Epithelial cell of umbilical artery (primary cell): ENCODE measurements at places on chromosomes 11 and 22. TPM values are rescaled to one million over a fixed set of nuclear protein-coding genes. Genes with fewer than 3 reads are reported as not detected.

Gene KCNE3
- 0.32 and 1.2 TPM in 2 replicates for total RNA-seq

Gene RASL10A
- total RNA-seq, result 0.61 and 2.9 TPM in 2 replicates

Gene SLC5A1
- total RNA-seq, result 0.32 TPM in 1 of 2 replicates, not detected in the other

Gene CNTN5
- total RNA-seq, result not detected in 2 replicates

Gene TRIM29
- not detected in 2 replicates for total RNA-seq

Gene NPAS4
- not detected in 2 replicates for total RNA-seq

Gene MMP26
- total RNA-seq, result not detected in 2 replicates

Gene PHF21A
- total RNA-seq, result 4.2 and 7.4 TPM in 2 replicates

Gene YAP1
- total RNA-seq, result 26.0 and 26.6 TPM in 2 replicates

Gene SMIM35
- not detected in 2 replicates for total RNA-seq

Gene MS4A4A
- not detected in 2 replicates for total RNA-seq

Gene MYO7A
- total RNA-seq, result 0.65 and 0.76 TPM in 2 replicates

Gene ANO9
- total RNA-seq, result not detected in 2 replicates

Gene TTLL12
- total RNA-seq, result 28.3 and 32.2 TPM in 2 replicates

Gene CSTPP1
- total RNA-seq, result 13.1 and 15.3 TPM in 2 replicates

Gene SCGB1C1
- total RNA-seq, result not detected in 2 replicates

Gene VSIG2
- 0.46 TPM in 1 of 2 replicates, not detected in the other for total RNA-seq

Gene GGTLC3
- total RNA-seq, result not detected in 2 replicates

Gene TYMP
- 8.1 and 25.5 TPM in 2 replicates for total RNA-seq
